PC-9 (cell line): ENCODE measurements at places on chromosomes 7 and 10.

DNA sequence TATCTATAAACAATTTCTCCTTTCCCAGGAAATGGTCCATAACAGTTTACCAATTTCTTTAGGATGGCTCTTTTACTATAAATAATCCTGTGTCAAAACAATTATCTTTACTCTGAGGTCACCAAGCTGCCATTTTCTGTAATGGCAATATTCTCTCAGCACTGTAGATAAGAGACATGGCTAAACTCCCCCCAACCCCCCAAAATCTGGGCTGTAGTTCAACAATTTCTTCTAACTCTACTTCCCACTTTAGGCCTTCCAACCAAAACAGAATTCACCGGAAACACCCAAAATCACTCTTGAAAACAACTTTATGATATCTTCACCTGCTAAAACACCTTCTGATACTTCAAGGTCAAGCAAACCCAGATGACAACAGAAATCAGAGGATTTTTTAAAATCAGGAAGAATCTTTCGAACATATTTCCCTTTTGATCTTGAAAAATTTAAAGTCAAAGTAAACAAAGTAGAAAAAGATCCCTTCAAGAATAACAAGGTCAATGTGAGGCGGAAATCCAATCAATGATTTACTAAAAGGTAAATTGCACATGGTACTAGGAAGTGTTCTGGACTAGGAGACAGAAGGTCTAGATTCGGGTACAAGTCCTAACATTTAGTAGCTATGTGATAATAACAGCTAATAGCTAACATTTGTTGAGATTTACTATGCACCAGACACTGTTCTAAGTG, 176.8 kb downstream of the CPEB3 start:
- no peaks in the 10 kb centered on the region for H3K36me3 ChIP-seq
- no peaks in the 10 kb centered on the region for H3K27me3 ChIP-seq
- DNase-seq = no peak
- no peak overlapping the region for H3K27ac ChIP-seq

- no peaks in the 10 kb centered on the region; the same call in 1 of the 2 replicates for H3K27me3 ChIP-seq
- no peaks in the 10 kb centered on the region for H3K36me3 ChIP-seq
- H3K27ac ChIP-seq = no peak overlapping the region
- no peaks in the 10 kb centered on the region for H3K4me1 ChIP-seq
- no peak for DNase-seq
Measured at GRCh38 chr7:21651697-21652096, 108.9 kb downstream of the DNAH11 start.

DNA sequence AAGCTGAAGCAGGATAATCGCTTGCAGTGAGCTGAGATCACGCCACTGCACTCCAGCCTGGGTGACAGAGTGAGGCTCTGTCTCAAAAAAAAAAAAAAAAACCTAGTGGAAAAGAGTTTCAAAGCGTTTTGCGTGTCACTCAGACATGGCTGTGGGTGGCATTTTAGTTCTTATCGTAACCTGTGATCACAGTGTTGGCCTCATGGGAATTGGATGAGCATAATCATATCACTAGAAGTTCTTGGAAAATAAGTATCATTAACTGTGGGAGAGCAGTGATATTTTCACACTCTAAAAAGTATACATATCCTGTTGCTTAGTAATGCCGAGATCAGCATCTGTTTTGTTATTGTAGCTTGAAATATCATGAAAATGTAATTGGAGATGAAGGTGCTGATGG, 92.6 kb downstream of the CREM start:
- no peaks in the 10 kb centered on the region for H3K4me1 ChIP-seq
- no peaks in the 10 kb centered on the region for H3K36me3 ChIP-seq
- H3K4me3 ChIP-seq = no peak overlapping the region
- DNase-seq = no peak
- no peaks in the 10 kb centered on the region for H3K27me3 ChIP-seq

DNA sequence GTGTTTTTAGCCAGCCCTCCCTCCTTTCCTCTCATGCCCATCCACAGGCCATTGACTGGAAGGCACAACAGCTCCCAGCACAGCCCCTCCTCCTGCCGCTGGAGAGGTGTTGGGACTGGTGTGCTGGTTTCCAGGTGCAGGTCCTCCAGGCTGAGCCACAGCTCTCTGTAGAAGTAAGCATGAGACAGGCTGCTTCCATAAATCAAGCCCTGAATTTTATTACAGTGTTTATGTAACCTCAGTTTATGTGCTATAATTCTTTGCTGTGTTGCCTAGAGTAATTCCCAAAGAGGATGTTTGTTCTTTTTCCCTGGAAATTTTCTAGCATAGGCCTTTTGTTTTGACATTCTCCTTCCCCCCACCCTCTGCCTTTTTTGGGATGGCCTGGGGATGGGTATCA, 445.8 kb downstream of the AUTS2 start:
- no peaks in the 10 kb centered on the region for H3K4me1 ChIP-seq
- no peak for DNase-seq
- no peaks in the 10 kb centered on the region for H3K27me3 ChIP-seq
- no peak overlapping the region for H3K4me3 ChIP-seq
- no peaks in the 10 kb centered on the region for H3K36me3 ChIP-seq

- H3K4me1 ChIP-seq = peaks cover 8% of the 10 kb centered on the region
- H3K36me3 ChIP-seq = no peaks in the 10 kb centered on the region
- DNase-seq = no peak
Measured at GRCh38 chr10:3172081-3172445, 519 bp downstream of the PITRM1 start.

GRCh38 chr7:132428247-132428919, 147.9 kb downstream of the PLXNA4 start:
- H3K4me1 ChIP-seq = no peaks in the 10 kb centered on the region
- DNase-seq = no peak
- no peak overlapping the region for H3K27ac ChIP-seq
- no peaks in the 10 kb centered on the region for H3K36me3 ChIP-seq

GRCh38 chr7:82411732-82412131, 31.8 kb downstream of the CACNA2D1 start:
- H3K36me3 ChIP-seq = no peaks in the 10 kb centered on the region
- no peaks in the 10 kb centered on the region for H3K4me1 ChIP-seq
- no peaks in the 10 kb centered on the region for H3K27me3 ChIP-seq
- no peak overlapping the region for H3K4me3 ChIP-seq
